ENCODE measurements at places on chromosomes 7 and 10.

DNA sequence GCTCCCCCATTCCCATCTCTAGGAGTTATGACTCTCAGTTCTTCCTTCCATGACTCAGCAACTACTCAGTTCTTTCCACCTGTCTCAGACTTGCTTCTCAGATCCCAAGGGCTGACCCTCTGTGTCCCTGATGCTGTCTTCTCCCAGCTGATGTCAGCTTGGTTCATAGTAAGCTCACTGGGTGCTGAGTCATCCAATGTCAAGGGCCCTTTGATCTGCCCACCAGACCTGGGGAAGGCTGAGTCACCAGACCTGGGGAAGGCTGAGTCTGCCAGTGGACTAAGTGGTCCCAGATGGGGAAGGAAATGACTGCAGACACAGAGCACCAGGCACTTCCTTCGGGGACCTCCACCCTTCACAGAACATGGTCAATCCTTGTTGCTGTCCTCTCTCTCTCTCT, 76.1 kb upstream of the ZEB1 start:
- H3K36me3 ChIP-seq = no peaks in the 10 kb centered on the region
- no peak overlapping the region for H3K4me3 ChIP-seq
- no peaks in the 10 kb centered on the region for H3K27me3 ChIP-seq
- no peaks in the 10 kb centered on the region for H3K4me1 ChIP-seq
- DNase-seq = no peak

GRCh38 chr10:113053881-113054280, 103.8 kb downstream of the TCF7L2 start:
- H3K4me1 ChIP-seq = peaks cover 16% of the 10 kb centered on the region
- H3K27me3 ChIP-seq = no peaks in the 10 kb centered on the region
- H3K36me3 ChIP-seq = no peaks in the 10 kb centered on the region
- no peak for DNase-seq
- H3K27ac ChIP-seq = peak overlapping the region; percentile 68
- no peak overlapping the region for H3K4me3 ChIP-seq

DNA sequence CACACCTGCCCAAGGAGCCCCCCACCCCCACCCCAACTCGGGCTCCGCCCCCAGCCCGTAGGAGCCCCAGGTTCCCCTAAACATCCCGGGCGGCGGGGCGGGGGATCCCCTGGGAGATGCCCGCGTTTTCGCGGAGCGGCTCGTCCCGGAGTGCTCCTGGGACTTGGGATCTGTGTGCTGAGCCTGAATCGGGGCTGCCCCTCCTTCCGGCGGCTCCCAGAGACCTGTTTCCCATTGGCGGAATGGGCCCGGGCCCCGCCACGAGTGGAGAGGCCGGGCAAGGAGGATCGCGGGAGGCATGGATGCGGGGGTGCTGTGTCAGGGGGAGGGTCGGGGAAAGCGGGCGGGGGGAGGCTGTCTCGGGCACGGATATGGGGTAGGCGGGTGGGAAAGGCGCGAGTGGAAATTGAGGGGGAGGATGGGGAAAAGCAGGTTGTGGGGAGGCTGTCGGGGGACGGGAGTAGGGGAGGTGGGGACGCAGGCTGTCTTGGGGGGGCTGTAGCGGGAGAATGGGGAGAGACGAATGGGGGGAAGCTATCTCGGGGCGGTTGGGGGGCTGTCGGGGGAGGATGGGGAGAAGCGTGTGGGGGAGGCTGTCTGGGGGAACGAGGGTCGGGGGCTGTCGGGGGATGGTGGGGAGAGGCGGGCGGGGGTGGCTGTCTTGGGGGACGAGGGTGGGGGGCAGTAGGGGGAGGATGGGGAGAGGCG, 572 bp upstream of the BHLHA15 start:
- H3K4me3 ChIP-seq = peak overlapping the region; percentile 33
- H3K27ac ChIP-seq = no peak overlapping the region
- no peaks in the 10 kb centered on the region for H3K27me3 ChIP-seq
- no peaks in the 10 kb centered on the region for H3K36me3 ChIP-seq
- peaks cover 8% of the 10 kb centered on the region for H3K4me1 ChIP-seq

- H3K36me3 ChIP-seq = no peaks in the 10 kb centered on the region
- H3K27ac ChIP-seq = peak overlapping the region; percentile 18
- peaks cover 26% of the 10 kb centered on the region for H3K4me1 ChIP-seq
- H3K4me3 ChIP-seq = no peak overlapping the region
- no peak for DNase-seq
Observed at GRCh38 chr10:44015702-44016500, 367.2 kb upstream of the ZNF32 start.

DNA sequence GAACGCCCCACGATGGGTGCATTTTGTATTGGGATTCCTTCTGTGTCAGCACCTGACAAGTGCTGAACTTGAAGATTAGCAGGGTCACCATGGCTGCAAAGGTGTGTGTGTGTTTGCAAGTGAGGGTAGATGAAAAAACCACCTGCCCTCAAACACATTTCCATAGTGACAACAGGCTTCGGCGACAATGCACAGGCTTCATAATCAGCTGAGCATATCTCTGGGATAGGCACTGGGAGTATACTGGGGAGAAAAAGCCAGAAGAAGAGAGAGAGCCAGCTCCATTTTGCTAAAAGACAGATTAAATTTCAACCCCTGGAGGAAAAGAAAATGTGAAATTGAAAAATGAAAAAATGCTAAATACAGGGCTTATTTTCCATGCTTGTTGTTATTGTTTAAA, 656.1 kb downstream of the INHBA start:
- H3K36me3 ChIP-seq = no peaks in the 10 kb centered on the region
- H3K27ac ChIP-seq = no peak overlapping the region
- no peak overlapping the region for H3K4me3 ChIP-seq
- H3K4me1 ChIP-seq = peaks cover 7% of the 10 kb centered on the region
- no peak for DNase-seq

Measured in esophagus squamous epithelium (tissue), 5 donors.